ENCODE measurements at places on chromosomes 6 and 20.

DNA sequence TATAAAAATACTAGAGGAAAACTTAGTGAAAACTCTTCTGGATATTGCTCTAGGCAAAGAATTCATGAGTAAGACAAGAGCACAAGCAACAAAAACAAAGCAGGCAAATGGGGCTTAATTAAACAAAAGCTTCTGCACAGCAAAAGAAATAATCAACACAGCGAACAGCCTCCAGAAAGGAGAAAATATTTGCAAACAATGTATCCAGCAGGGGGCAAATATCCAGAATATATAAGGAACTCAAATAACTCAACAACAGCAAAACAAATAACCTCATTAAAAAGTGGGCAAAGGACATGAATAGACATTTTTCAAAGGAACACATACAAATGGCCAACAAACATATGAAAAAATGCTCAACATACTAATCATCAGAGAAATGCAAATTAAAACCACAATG, 17.1 kb upstream of the HECA start:
- DNase-seq: no peak

GRCh38 chr6:161303628-161304340, 29.9 kb upstream of the AGPAT4 start:
- DNase-seq: no peak

DNA sequence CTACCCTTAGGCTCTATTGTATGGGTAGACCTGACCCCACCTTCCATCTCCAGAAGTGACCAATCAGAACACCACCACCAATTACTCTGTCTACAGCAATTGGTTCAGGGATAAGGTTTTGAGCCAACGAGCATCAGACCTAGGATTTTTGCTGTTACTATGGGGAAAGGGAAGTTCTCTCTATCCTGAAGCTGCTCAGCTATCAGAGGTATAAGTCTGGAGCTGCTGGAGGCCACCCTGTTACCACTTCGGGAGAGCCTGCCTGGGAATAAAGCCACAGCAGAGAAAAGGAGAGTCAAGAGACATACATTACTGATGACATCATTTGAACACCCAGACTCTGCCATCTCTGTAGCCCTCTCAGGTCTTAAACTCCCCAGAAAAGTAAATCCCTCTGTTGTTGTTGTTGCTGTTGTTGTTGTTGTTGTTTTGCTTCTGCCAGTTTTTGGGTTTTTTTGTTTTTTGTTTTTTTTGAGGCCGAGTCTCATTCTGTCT, 94.5 kb downstream of the PREX1 start:
- no peak for DNase-seq

DNA sequence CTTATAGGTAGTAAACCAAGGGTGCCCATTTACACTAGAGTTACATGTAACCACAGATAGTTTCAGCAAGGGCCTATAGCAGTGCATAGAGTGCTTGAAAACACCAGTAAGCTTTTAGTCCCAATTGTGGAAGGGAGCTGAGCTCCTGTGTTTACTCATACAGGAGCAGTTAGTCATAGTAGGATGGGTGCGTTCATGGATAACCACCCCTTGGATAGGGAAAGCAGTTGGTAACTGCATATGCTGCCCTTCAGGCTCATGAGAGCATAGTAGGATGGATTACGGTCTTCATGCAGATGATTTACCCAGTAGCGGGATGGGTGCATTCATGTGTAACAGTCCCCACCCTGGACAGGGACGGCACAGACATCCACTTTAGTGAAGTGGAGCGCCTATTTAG, 45.1 kb downstream of the OR2B6 start:
- DNase-seq: no peak

DNA sequence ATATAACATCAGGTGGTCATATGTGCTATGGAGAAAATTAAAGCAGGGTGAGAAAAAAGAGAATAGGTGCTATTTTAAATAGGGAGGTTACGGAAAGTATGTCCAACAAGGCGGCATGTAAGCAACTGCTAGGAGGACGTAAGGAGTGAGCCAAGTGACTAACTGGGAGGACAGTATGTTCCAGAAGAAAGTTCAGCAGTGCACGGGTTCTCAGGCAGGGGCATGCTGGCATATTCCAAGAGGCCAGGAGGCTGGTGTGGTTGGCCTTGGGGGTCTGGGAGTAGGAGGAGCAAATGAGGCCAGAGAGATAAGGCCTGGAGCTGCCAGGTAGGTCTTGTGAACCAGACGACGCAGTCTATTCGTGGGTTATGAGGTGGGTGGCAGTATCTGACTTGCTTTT, 112.4 kb downstream of the ARMC2 start:
- no peak for DNase-seq

GRCh38 chr6:83517500-83517899, 5.2 kb downstream of the PRSS35 start:
- no peak for DNase-seq

DNA sequence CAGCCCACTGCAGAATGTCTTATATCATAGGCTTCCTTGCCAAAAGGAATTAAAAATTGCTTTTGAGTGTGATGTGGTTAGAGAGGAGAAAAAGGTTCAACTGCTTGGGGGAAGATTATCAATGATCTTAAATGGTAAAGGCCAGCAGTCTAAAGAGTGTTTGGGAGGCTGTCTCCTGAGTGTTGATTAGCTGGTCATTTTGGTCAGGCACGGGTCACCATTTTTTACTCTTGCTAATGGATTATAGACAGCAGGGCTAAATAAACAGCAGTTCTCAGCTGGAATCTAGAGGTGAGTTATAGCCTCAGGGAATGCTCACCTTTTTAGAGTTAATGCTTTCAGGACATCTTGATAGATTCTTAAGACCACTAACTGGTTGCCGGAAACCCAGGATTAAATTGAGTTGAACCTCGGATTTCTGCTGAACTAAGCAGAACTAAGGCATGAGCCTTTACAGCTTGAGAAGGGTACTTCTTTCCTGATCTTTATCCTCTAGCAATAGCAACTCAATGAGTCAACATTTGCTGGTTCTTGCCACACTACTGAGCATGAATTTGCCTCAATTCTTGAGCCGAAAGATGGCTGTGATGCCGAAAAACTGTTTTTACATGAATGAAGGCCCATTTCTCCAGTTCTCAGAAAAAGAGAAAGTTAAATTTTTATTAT, 120.4 kb downstream of the LRRC1 start:
- no peak for DNase-seq

GRCh38 chr6:130178692-130179091, 44.1 kb downstream of the SAMD3 start:
- no peak for DNase-seq

GRCh38 chr6:97914912-97915311, 631.9 kb upstream of the MMS22L start:
- DNase-seq: no peak

DNA sequence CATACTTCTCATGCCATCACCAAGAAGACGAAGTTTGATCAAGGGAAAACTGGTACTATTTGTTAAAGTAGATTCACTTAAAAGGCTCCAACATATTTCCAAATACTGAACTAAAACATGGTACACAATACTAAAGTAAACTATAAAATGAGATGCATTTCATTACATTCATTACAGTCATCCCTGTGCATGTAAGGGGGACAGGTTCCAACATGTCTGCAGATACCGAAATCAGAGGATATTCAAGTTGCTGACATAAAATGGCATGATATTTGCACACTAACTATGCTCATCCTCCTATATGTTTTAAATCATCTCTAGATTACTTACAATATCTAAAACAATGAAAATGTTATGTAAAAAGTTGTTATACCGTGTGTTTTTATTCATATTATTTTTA, 893.9 kb upstream of the MANEA start:
- no peak for DNase-seq

- DNase-seq: no peak
These were observed 6.1 kb upstream of the TMEM200A start for GRCh38 chr6:130359736-130360135.

GRCh38 chr20:46970937-46971630, 76.4 kb downstream of the EYA2 start:
- DNase-seq: no peak

GRCh38 chr6:540490-540889, 116.4 kb downstream of the HUS1B start:
- no peak for DNase-seq

GRCh38 chr6:46097366-46097765, 32.4 kb upstream of the ENPP4 start:
- no peak for DNase-seq

DNA sequence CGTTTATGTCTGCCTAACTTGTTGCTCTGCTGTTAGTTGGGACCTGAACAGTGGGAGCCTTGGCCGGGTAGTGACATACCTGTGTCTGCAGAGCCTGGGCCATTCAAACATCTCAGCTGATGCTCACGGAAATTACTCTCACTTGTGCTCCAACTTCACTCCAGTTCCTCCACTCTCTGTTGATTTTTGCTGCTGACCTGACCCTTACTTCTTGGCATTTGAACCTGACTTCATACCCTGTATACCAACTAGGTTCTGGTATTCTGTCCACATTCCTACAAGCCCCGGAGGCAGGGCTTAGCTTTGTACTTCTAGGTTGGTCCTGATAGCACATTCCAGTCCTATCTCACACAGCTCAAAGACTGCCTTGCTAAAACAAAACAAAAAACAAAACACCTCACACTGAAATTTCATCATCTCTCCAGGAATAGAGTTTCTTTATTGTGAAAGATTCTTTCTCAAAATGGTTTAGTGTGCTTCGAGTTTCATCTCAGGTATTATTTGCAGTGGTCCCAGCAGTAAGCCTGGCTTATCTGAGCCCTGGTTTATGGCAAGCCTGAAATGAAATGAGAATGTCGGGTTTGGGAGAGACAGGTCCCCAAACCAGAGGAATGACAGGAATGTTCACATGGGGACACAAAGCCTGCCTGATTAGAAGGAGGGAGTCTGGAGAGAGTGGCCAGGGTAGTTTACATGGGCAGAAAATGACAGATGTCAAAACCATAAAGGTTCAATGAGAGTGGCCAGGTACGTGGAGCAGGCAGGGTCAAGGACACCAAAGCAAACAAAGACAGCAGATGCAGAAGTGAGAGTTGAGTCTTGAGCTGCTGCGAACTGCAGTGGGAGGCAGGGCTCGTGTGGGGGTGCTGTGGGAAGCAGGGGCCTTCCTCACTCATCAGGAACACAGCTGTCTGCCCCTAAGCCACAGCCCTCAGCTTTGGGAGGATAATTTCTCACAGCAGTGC, 174.2 kb upstream of the HDAC2 start:
- no peak for DNase-seq

DNA sequence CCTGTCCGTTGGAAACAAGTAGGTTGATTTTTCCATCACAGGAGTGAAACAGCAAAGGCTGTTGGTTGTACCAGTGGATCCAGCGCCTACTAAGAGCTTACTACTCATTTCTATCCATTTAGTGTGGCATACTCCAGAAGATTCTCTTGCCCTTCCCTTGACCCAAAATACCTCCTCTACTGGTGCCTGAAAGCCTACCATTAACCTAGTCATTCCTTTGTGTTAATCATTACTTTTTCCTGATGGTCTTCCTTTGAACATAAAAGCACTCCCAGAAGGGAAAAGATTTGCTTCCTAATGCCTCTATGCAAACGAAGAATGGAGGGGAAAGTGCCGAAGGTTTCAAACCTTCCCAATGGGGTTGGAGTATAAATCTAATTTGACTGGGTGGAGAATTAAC, 123.3 kb downstream of the QRSL1 start:
- no peak for DNase-seq

GRCh38 chr6:42001506-42001905, 48.8 kb upstream of the TAF8 start:
- no peak for DNase-seq

GRCh38 chr6:79684876-79685275, 53.7 kb downstream of the SH3BGRL2 start:
- no peak for DNase-seq

GRCh38 chr6:85660181-85660611, 17.5 kb upstream of the SYNCRIP start:
- no peak for DNase-seq

DNA sequence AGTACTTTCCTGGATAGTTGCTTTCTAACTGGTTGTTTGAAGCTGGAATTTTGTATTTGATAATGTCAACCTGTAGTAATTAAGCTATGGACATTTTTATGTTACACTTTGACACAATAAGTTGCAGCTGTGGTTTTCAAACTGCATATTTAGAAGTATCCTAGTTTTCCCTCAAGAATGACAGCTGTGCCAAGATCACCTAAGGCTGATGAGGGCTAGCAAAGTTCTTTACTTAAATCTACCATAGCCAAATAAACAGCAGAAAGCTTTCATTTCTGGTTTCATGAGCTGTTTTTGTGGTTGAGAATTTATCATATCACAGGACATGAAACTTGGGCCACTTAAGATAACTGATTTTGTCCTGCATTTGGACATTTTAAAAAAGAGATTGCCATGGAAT, 30.6 kb downstream of the FAM229B start:
- DNase-seq: no peak

GRCh38 chr20:43844778-43845614, 69.7 kb upstream of the TOX2 start:
- no peak for DNase-seq

GRCh38 chr6:13655700-13656099, 40.6 kb downstream of the NOL7 start:
- DNase-seq: no peak

DNA sequence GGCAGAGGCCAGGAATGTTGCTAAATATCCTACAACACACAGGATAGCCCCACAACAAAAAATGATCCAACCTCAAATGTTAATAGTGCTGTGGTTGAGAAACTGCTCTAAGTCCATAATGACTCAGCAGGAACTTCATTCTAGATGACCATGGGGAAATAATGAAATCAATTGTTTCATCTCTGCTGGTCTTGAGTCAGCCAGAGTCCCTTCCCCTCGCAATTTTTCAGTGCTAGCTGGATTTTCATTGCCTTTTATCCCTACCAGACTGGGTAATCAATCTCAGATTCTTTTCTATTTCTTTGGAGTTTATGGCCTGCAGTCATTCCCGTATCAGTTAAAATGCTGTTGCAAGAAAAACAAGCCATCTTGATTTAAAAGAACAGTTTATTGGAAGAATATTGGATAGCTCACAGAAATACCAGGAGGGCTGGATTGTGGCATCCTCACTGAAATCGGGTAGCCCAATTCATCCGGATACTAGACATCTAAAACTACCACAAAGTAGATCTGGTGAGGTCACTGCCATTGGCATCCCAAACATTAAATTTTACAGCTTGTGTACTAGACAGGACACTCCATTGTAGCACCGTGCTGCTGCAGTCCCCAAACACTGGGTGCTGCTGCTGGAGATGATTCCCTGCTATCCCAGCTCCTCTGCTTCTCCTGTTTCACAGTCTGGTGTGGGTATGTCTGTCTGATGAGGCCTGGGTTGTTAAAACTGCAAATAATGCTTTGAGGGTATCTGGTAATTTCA, 30.3 kb upstream of the POPDC3 start:
- DNase-seq: no peak

GRCh38 chr20:48791014-48791413, 36.8 kb downstream of the PREX1 start:
- DNase-seq: no peak

GRCh38 chr6:87699576-87699975, 2.5 kb downstream of the AKIRIN2 start:
- no peak for DNase-seq

DNA sequence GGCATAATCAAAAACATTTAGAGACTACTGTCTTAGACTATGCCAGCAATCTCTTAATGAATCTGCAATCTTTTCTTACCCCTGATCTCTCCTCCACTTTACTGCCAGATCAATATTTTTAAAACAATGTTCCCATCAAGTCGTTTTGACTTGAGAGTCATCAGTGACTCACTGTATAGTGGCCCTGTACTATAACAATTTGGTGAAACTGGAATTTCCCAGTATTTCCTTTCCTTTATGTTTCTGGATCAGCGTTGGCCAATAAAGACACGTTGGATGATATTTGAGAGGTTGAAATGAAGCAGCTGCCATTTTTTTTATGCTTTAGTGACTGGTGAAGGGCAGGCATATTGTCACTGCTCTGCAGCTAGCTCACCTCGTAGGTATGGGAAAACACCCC, 10.1 kb upstream of the SMIM13 start:
- no peak for DNase-seq

- no peak for DNase-seq
These were observed 11.6 kb downstream of the NCOA7 start for GRCh38 chr6:125802383-125802782.

Data from stimulated activated CD8-positive, alpha-beta memory T cell treated with anti-CD3 and anti-CD28 coated beads, Interleukin-4, amount 100 ng/mL, for 1 hour (primary cell).